ENCODE measurements at places on chromosomes 16 and 17. TPM values are rescaled to one million over a fixed set of nuclear protein-coding genes. Genes with fewer than 3 reads are reported as not detected.
A peak's percentile ranks its signal among the peaks of the same experiment; 100 is the strongest.

DNA sequence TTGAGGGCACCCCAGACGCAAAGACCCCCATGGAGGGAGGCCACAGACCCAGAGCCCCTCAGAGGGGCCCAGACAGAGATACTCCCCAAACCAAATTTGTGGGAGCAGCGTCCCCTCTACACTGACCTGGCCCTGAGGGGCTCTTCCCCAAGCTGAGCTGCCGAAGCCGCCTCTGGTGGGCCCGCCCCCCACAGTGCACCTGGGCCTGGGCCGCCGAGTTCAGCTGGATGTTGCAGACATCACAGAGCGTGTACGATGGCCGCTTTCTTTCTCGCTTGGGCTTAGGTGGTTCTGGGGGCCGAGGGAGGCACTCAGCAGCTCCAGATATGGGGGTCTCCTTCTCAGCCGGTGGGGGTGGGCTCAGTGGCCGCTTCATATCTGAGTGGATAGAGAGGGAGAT lies 12.3 kb upstream of the C17orf113 start:
- H3K36me3 ChIP-seq: no peaks in the 10 kb centered on the region
- H3K27ac ChIP-seq: no peak overlapping the region
- H3K4me3 ChIP-seq: no peak overlapping the region

DNA sequence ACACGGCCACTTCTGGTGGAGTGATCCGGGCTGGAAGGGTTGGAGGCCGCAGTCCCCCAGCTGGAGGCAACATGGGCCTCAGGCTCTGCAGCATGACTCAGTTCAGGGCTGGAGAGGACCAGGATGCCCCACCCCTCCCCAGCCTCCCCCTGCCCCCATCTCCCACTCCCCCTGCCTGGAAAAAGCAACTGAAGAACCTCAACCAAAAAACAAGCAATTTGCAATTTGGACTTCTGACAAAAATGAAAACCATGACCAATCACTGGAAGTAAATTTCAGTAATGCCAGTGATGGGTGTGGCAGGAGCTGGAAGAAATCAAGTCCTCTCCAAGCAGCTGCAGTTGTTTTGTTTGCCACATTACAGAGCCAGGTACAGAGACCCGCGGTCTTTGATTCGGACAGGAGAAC lies 6.6 kb upstream of the MIF4GD start:
- H3K4me1 ChIP-seq: peaks cover 21% of the 10 kb centered on the region
- DNase-seq: peak; percentile 67
- no peaks in the 10 kb centered on the region for H3K27me3 ChIP-seq
- H3K27ac ChIP-seq: no peak overlapping the region
- no peaks in the 10 kb centered on the region for H3K36me3 ChIP-seq
- no peak overlapping the region for H3K4me3 ChIP-seq

DNA sequence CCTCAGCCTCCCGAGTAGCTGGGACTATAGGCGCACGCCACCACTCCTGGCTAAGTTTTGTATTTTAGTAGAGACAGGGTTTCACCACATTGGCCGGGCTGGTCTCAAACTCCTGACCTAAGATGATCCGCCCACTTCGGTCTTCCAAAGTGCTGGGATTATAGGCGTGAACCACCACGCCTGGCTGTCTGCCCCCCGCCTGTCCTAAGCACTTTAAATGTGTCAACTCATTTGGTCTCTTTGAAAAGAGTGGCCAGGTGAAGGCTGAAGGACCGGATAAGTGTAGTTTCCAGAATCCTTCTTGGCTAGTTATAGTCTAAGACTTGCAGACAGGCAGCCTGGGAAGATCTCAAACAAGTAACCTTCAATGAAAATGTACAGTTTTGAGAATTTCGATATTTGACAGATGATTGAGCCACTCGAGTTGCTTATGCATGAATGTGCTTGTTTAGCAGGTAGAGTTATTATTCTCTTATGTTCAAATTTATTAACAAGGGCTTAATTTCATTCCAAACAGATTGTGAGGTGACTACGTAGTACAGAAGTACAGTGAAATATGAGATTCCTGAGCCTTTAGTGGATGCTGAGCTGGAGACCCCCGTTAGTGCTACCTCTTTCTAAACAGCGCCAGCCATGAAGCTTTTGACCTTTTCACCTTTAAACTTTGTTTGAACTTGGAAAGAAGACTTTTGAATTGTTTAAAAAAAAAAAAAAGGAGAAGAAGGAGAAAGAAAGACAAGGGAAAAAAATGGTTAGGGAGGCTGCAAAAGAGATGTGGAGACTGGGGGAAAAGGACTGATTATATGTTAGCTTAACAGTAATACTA lies 164.4 kb upstream of the TBX2 start:
- no peaks in the 10 kb centered on the region for H3K27me3 ChIP-seq
- peaks cover 30% of the 10 kb centered on the region for H3K4me1 ChIP-seq
- no peak overlapping the region for H3K27ac ChIP-seq
- no peak overlapping the region for H3K4me3 ChIP-seq
- H3K36me3 ChIP-seq: no peaks in the 10 kb centered on the region

DNA sequence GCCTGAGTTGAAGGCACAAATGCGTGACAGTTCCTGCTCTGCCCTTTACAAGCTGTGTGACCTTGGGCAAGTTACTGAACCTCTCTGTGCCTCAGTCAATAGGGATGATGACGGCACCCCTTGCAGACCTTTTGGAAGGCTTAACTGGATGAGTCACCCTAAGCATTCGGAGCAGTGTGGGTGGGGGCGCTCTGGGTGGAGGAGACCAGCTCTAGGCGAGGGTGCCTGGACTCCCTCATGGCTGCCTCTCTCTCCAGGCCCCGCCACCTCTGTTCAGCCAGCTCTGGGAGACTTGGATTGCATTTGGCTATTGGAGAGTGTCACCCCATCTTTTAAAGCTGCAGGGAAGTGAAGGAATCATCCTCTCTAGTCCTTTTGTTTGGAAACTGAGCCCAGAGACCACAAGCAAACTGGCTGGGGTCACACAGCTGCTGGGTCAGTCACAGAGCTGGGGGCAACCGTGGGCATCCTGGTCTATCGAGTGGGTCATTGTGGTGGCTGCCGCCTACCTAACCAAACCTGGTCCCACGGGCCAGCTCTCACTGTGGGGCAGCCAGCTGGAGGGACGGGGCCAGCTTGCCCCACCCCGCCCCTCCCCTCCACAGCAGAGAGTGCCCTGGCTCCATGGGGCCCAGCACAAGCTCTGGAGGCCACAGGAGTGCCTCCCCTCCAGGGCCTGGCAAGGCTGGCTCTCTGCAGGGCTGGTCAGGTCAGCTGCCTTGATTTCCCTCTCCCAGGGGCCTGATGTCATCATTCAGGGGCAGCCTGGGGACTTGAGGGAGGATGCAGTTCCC lies 20.2 kb upstream of the GSE1 start:
- DNase-seq: peak; percentile 50

SYCE1L gene
- total RNA-seq: 2.0 TPM

CDH16 gene
- not detected for total RNA-seq

GRCh38 chr17:13589658-13590057 lies 12.1 kb downstream of the HS3ST3A1 start:
- no peak for DNase-seq
- no peaks in the 10 kb centered on the region for H3K27me3 ChIP-seq
- peaks cover 63% of the 10 kb centered on the region for H3K4me1 ChIP-seq

- H3K27ac ChIP-seq: no peak overlapping the region
- no peak for DNase-seq
- no peaks in the 10 kb centered on the region for H3K36me3 ChIP-seq
- peaks cover 64% of the 10 kb centered on the region for H3K27me3 ChIP-seq
- H3K4me3 ChIP-seq: no peak overlapping the region
These were observed 601 bp upstream of the NGFR start for GRCh38 chr17:49494399-49494985.

DNA sequence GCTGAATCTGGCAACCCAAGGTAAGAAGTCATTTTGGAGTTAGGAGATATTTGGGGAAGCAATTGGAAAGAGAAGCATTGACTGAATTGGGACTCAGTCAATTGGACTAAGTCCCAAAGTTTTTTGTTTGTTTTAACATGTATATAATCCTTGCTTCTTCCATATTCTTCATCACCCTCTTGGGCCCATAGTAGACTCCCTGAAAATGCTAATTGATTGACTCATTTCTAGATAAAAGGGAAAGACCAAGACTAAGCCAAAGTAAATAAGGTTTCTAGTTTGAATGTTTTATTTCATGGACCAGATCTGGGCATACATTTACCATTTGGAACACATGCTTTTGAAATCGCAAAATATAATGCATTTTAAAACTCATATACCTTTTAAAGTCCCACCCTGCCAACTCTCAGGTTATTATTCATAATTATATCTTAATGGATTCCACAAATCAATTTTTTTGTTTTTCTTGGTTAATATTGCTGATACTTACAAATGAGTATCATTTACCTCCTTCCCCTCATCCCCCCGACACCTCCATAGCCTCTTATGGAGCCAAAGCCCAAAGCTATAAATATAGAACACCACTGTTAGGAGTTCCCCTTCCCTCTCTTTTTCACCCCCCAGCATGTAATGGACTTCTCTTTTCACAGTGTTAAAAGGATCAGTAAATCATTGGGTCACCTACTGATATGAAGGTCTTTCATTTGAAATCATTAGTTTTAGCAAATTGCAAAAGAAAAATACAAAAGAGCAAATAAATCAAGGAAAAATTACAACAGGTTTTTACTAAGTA lies 674.0 kb upstream of the SOX9 start:
- H3K4me3 ChIP-seq: no peak overlapping the region

GRCh38 chr16:83010776-83011720 lies 384.3 kb downstream of the CDH13 start:
- no peaks in the 10 kb centered on the region for H3K36me3 ChIP-seq
- no peaks in the 10 kb centered on the region for H3K27me3 ChIP-seq
- no peak for DNase-seq
- H3K27ac ChIP-seq: no peak overlapping the region
- no peaks in the 10 kb centered on the region for H3K4me1 ChIP-seq
- H3K4me3 ChIP-seq: no peak overlapping the region

DNA sequence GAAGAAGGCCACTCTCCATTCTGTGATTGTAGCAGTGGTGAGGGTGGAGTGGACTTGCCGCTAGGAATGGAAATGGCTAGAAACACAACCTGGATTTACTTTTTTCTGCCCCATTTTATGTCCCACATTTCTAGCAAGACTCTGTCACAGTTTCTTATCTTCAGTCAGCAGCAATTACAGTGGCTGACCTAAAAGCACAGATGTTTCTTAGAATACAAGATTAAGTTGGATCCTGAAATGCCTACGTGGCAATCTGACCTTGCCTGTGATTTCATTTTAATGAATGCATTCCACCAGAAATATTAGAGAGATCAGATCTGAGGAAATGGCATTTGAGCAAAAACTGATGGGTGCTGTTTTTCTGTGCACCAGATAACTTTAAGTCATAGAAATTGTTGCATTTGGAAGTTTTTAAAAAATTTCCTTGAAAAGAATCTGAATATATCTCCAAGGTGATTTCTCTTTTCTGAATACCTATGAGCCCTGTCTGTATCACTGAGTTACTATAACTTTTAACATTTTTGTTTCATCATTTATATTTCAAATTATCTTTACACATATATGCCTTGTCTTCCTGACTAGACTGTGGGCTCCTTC lies 5.4 kb downstream of the HEATR3 start:
- no peak overlapping the region for H3K4me3 ChIP-seq
- no peaks in the 10 kb centered on the region for H3K27me3 ChIP-seq
- H3K4me1 ChIP-seq: peaks cover 18% of the 10 kb centered on the region
- DNase-seq: no peak

RNU2-1 gene
- 4,186 TPM for total RNA-seq

- H3K27ac ChIP-seq: peak overlapping the region; percentile 93
- peak; percentile 51 for DNase-seq
- H3K4me1 ChIP-seq: peaks cover 54% of the 10 kb centered on the region
- no peaks in the 10 kb centered on the region for H3K27me3 ChIP-seq
- H3K36me3 ChIP-seq: peaks cover 27% of the 10 kb centered on the region
These were observed 592 bp downstream of the ALDOA start for GRCh38 chr16:30065943-30066760.

- peak overlapping the region; percentile 63 for H3K27ac ChIP-seq
- no peak overlapping the region for H3K4me3 ChIP-seq
- DNase-seq: peak; percentile 90
- H3K4me1 ChIP-seq: peaks cover 12% of the 10 kb centered on the region
- peaks cover 5% of the 10 kb centered on the region for H3K36me3 ChIP-seq
These were observed 11.3 kb downstream of the OSBPL7 start for GRCh38 chr17:47810200-47810821.

DNA sequence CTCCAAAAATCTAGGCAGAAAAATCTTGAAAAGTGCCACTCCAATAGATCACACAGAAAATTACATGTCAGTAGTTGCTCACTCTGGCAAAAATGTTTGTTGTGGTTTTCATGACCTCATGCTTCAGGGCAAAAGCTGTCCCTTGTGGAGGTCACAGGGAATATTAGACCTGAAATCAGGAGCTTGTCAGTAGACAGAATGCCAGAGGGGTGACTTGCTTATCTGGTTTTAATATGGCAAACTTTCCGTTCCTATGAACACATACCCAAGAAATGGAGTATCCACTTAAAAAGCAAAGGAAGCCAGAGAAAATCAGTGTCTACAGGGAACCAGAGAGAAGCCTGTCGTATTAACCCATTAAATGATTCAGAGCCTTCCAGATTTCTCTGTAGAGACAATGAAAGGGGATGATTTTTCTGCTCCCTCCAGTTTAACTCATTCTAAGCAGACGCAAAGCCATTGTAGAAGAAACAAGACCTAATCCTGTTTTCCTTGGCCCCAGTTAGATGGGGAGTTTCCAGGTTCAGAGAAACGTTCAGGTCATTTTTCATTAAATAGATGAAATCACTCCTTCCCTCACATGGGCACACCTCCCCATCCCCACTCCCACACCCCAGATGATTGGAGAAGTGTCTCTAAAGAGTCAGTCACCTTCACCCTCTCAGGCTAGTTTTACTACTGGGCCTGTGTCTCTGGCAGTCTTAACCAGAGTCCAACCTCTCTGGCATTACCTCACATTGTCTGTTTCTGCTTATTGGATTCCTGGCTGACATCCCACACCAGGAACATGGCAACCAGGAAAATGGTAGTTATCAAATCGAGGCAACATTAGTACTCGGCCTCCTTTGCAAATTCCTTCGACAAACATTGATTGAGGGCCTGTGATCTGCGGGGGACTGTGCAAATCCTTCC lies 6.0 kb downstream of the SOX9 start:
- H3K27me3 ChIP-seq: no peaks in the 10 kb centered on the region
- DNase-seq: peak; percentile 89
- H3K27ac ChIP-seq: peak overlapping the region; percentile 79

ACOX1 gene
- total RNA-seq: 61.3 TPM

- peak overlapping the region; percentile 100 for H3K4me3 ChIP-seq
- H3K27ac ChIP-seq: peak overlapping the region; percentile 12
- H3K36me3 ChIP-seq: peaks cover 8% of the 10 kb centered on the region
- peaks cover 11% of the 10 kb centered on the region for H3K4me1 ChIP-seq
These were observed 2.1 kb downstream of the MED13 start for GRCh38 chr17:62062944-62063343.

GRCh38 chr17:5019475-5019956 lies 15.7 kb downstream of the SLC52A1 start:
- H3K27me3 ChIP-seq: no peaks in the 10 kb centered on the region
- H3K4me1 ChIP-seq: no peaks in the 10 kb centered on the region
- H3K4me3 ChIP-seq: no peak overlapping the region
- peaks cover 18% of the 10 kb centered on the region for H3K36me3 ChIP-seq

- DNase-seq: no peak
- no peak overlapping the region for H3K4me3 ChIP-seq
These were observed 29.0 kb upstream of the KRT17 start for GRCh38 chr17:41653421-41653820.

All from astrocyte (in vitro differentiated cells and primary cell).